Spinal cord (tissue), 10 donors: ENCODE measurements at places on chromosomes 5 and 9. TPM values are rescaled to one million over a fixed set of nuclear protein-coding genes. Genes with fewer than 3 reads are reported as not detected.

- no peak overlapping the region for H3K4me3 ChIP-seq
- no peak overlapping the region for H3K27ac ChIP-seq
- H3K36me3 ChIP-seq: no peaks in the 10 kb centered on the region
Measured at GRCh38 chr5:111337133-111337532, 112.9 kb downstream of the CAMK4 start.

- H3K4me1 ChIP-seq: peaks cover 14% of the 10 kb centered on the region
- H3K27me3 ChIP-seq: no peaks in the 10 kb centered on the region
- H3K27ac ChIP-seq: no peak overlapping the region
- DNase-seq: no peak
Measured at GRCh38 chr5:170338291-170338690, 40.7 kb upstream of the LCP2 start.

- peaks cover 79% of the 10 kb centered on the region for H3K4me1 ChIP-seq
- peak overlapping the region; percentile 12 for H3K4me3 ChIP-seq
- peak overlapping the region; percentile 96 for H3K27ac ChIP-seq
- DNase-seq: no peak
- peaks cover 6% of the 10 kb centered on the region for H3K36me3 ChIP-seq
- H3K27me3 ChIP-seq: no peaks in the 10 kb centered on the region
Measured at GRCh38 chr9:129489838-129490582, 130.9 kb downstream of the C9orf50 start.

DNA sequence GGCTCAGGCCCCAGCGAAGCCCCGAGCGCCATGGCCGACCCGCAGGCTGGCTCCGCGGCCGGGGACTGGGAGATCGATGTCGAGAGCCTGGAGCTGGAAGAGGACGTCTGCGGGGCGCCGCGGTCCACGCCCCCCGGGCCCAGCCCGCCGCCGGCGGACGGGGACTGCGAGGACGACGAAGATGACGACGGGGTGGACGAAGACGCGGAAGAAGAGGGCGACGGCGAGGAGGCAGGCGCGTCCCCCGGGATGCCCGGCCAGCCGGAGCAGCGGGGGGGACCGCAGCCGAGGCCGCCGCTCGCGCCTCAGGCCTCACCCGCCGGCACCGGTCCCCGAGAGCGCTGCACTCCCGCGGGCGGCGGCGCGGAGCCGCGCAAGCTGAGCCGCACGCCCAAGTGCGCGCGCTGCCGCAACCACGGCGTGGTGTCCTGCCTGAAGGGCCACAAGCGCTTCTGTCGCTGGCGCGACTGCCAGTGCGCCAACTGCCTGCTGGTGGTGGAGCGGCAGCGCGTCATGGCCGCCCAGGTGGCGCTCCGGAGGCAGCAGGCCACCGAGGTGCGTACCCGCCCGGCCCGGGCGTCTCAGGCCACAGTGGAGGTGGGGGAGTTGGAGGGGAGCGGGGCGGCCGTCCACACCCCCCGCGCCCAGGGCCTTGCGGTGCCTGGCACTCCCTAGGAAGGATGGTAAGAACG is 1.6 kb downstream of the DMRT2 start:
- no peaks in the 10 kb centered on the region for H3K36me3 ChIP-seq
- DNase-seq: no peak
- no peak overlapping the region for H3K4me3 ChIP-seq
- H3K4me1 ChIP-seq: peaks cover 41% of the 10 kb centered on the region
- no peak overlapping the region for H3K27ac ChIP-seq
- peaks cover 95% of the 10 kb centered on the region for H3K27me3 ChIP-seq

GRCh38 chr9:132793606-132794580 is 84.2 kb downstream of the AK8 start:
- no peak overlapping the region for H3K4me3 ChIP-seq
- no peak overlapping the region for H3K27ac ChIP-seq
- H3K27me3 ChIP-seq: peaks cover 5% of the 10 kb centered on the region
- H3K4me1 ChIP-seq: peaks cover 6% of the 10 kb centered on the region

- no peaks in the 10 kb centered on the region for H3K36me3 ChIP-seq
- no peaks in the 10 kb centered on the region for H3K4me1 ChIP-seq
- DNase-seq: no peak
- H3K27ac ChIP-seq: no peak overlapping the region
- no peak overlapping the region for H3K4me3 ChIP-seq
- H3K27me3 ChIP-seq: no peaks in the 10 kb centered on the region
Measured at GRCh38 chr9:77935974-77936373, 95.6 kb downstream of the GNAQ start.

- peaks cover 62% of the 10 kb centered on the region for H3K27me3 ChIP-seq
- H3K4me1 ChIP-seq: peaks cover 27% of the 10 kb centered on the region
- peak overlapping the region; percentile 3 for H3K27ac ChIP-seq
- no peaks in the 10 kb centered on the region for H3K36me3 ChIP-seq
Measured at GRCh38 chr9:116154976-116155697, 1.5 kb downstream of the PAPPA start.

DNA sequence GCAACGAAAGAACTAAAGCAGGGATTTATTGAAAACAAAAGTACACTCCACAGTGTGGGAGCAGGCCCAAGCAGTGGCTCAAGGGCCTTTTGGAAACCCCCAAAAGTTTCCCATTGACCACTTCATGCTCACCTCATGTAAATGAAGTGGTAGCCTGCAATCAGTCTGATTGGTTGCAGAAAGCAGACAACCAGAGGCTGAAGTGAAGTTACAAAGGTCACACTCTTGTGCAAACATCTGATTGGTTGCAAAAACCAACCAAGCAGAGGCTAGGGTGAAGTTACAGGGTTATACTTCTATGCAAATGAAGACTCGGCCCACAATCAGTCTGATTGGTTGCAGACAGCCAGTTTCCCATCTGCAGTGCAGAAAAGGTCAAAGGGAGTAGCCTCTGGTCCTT is 258.0 kb downstream of the YTHDC2 start:
- no peaks in the 10 kb centered on the region for H3K4me1 ChIP-seq
- no peaks in the 10 kb centered on the region for H3K36me3 ChIP-seq
- no peak overlapping the region for H3K4me3 ChIP-seq

DNA sequence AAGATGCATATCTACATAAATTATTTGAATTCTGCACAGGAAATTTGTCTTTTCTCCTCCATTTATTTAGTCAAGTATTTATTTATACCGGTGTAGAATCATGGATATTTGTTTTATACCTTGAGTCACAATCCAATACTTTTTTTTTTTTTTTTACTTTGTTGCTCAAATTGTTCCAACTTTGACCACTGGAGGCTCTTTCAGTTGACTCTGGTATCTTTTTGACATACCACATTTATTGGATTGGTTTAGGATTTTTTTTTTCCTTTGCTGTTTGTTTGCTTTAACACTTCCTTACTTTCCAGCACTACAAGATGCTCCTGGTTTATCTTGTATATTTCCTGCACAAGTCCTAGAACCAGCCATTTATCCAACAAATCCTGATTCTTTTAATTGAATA is 543.1 kb upstream of the RIOK2 start:
- no peak overlapping the region for H3K27ac ChIP-seq
- DNase-seq: no peak
- H3K4me3 ChIP-seq: no peak overlapping the region
- no peaks in the 10 kb centered on the region for H3K36me3 ChIP-seq
- H3K4me1 ChIP-seq: no peaks in the 10 kb centered on the region

DNA sequence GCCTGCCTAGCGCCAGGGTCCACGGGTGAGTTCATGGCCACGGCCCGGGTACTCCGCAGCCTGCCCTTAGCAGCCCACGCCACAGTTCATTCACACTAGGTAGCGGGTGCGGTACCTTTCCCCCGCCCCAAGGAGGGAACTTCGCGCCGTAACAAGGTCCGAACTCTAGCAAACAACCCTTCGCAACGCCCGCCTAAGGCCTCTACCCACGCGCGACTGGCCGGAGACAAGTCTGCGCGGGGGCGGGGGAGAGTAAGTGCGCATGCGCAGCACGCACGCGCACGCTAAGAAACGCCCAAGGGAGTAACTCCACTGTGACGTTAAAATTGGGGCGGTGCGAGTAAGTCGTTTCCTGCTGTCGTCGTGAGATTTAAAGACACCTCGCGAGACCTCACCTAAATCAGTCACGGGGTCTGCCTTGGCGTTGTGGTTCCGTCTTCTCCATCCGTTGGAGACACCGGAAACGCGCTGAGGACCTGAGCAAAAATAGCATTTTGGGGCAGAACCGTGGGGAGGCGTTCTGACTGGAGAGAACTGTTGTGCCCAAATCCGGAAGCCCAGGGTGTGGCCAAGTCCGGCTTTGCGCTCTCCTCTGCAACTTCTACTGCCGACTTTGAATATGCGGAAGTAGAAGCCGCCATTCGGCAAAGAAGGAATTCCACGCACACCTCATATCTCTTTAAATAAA is at the start of gene RAPGEF6:
TSS of gene RAPGEF6 (minus strand) at position 234 of the 688 bp plus-strand sequence. CDS start at position 35, 199 bp downstream.
- peak within 1 kb of the TSS; percentile 99 for H3K27ac ChIP-seq
- no peaks in the 10 kb centered on the region for H3K36me3 ChIP-seq
- H3K27me3 ChIP-seq: no peaks in the 10 kb centered on the region
- peak within 1 kb of the TSS; percentile 73 for H3K4me3 ChIP-seq
- peak; percentile 100 for DNase-seq
- H3K4me1 ChIP-seq: peaks cover 11% of the 10 kb centered on the region

GRCh38 chr5:73253047-73253660 is 80.2 kb downstream of the TMEM174 start:
- no peaks in the 10 kb centered on the region for H3K4me1 ChIP-seq
- no peaks in the 10 kb centered on the region for H3K36me3 ChIP-seq
- no peak overlapping the region for H3K4me3 ChIP-seq
- no peak overlapping the region for H3K27ac ChIP-seq

DNA sequence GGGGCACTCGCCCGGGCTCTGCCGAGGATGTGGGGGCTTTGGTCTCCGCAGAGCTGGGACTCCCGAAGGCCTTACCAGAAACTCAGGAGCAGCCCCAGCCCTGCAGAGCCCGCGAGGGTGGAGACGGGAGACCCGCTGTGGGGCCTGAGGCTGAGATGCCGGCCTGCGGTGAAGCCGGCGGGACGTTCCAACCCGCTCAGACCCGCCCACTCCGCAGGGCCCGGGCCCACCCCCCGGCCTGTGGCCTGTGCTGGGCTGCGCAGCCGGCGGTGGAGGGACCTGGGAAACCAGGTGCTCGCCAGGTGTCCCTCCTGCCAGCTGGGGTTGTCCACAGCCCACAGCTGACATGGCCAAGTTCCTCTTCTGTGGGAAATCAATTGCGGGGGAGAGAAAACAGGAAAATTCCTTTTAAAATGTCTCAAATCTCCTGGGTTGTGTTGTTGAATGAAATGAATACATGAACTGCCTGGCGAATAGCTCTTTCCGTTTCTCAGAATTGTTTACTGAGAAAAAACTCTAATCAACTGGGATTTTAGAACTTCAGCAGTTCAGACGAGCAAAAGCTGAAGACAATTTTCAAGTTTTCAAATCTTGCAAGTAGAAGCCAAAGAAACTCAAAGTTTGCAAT is 49.0 kb upstream of the IRX4 start:
- H3K36me3 ChIP-seq: peaks cover 10% of the 10 kb centered on the region
- H3K4me3 ChIP-seq: no peak overlapping the region
- peaks cover 31% of the 10 kb centered on the region for H3K27me3 ChIP-seq
- no peak for DNase-seq
- peaks cover 14% of the 10 kb centered on the region for H3K4me1 ChIP-seq

- no peak overlapping the region for H3K27ac ChIP-seq
- no peaks in the 10 kb centered on the region for H3K4me1 ChIP-seq
- no peak for DNase-seq
- no peak overlapping the region for H3K4me3 ChIP-seq
Measured at GRCh38 chr5:138370537-138370936, 18.1 kb downstream of the KDM3B start.

DNA sequence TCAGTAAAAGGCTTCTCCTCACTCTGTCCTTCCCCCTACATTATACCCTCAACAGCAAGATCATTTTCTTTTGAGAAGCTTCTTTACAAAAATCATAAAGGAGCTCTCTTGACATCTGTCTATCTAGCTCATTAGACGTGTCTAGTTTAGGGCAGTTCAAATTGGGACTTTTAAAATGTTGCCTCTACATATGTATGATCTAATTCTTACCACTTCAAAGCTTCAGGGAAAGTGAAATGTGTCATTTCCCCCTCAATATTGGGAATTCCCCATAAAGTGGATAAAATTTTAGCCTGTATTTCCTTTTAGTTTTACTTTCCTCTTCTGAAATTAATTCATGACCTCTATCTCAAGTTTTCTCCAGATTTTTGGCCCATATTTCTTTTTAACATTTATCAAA is 323.7 kb downstream of the ARRDC3 start:
- H3K27ac ChIP-seq: no peak overlapping the region
- DNase-seq: no peak
- no peaks in the 10 kb centered on the region for H3K27me3 ChIP-seq
- H3K36me3 ChIP-seq: no peaks in the 10 kb centered on the region
- H3K4me1 ChIP-seq: no peaks in the 10 kb centered on the region

- no peaks in the 10 kb centered on the region for H3K36me3 ChIP-seq
- no peak for DNase-seq
- H3K4me3 ChIP-seq: no peak overlapping the region
- no peaks in the 10 kb centered on the region for H3K27me3 ChIP-seq
Measured at GRCh38 chr5:106020894-106021293, 1649.8 kb downstream of the EFNA5 start.

DNA sequence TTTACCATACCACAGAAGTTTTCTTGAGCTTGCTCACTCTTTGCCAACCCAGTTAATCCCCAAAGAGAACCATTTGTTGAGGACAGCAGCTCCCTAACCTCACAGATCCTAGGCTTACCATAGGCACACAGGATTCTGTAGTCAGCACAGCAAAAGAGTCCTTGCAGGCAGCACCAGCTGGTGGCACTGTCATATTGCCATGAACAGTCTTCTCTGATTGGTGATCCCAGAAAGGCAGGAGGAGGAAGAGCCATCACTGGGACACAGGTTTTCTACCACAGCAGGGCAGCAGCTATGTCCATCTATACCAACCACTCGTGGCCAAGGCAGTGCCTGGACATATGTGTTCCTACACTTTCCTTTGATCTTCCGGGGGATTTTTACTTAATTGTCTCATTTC is 297.1 kb upstream of the CD180 start:
- no peaks in the 10 kb centered on the region for H3K36me3 ChIP-seq
- H3K27me3 ChIP-seq: no peaks in the 10 kb centered on the region
- H3K4me1 ChIP-seq: peaks cover 16% of the 10 kb centered on the region
- H3K4me3 ChIP-seq: no peak overlapping the region
- DNase-seq: no peak

- DNase-seq: no peak
- no peaks in the 10 kb centered on the region for H3K4me1 ChIP-seq
- no peaks in the 10 kb centered on the region for H3K27me3 ChIP-seq
- no peak overlapping the region for H3K27ac ChIP-seq
Measured at GRCh38 chr9:94993160-94993820, 266.8 kb downstream of the AOPEP start.

MAMDC2 gene
- polyA plus RNA-seq: 2.2 TPM

AOPEP gene
- polyA plus RNA-seq: 45.8 TPM

CDH9 gene
- 6.2 TPM for polyA plus RNA-seq

MRPL36 gene
- polyA plus RNA-seq: 40.3 TPM

ANKHD1 gene
- 74.5 TPM for polyA plus RNA-seq

EQTN gene
- polyA plus RNA-seq: 0.25 TPM

PHF24 gene
- polyA plus RNA-seq: 48.6 TPM

ABITRAM gene
- polyA plus RNA-seq: 24.5 TPM

BAAT gene
- 0.48 TPM for polyA plus RNA-seq

NR5A1 gene
- 0.09 TPM for polyA plus RNA-seq

SEMA6A gene
- polyA plus RNA-seq: 120 TPM

CCNO gene
- 0.35 TPM for polyA plus RNA-seq
